ENCODE measurements at places on chromosomes 2 and 18.

GRCh38 chr2:70570041-70570661, 16.5 kb upstream of the TGFA start:
- DNase-seq, result no peak

DNA sequence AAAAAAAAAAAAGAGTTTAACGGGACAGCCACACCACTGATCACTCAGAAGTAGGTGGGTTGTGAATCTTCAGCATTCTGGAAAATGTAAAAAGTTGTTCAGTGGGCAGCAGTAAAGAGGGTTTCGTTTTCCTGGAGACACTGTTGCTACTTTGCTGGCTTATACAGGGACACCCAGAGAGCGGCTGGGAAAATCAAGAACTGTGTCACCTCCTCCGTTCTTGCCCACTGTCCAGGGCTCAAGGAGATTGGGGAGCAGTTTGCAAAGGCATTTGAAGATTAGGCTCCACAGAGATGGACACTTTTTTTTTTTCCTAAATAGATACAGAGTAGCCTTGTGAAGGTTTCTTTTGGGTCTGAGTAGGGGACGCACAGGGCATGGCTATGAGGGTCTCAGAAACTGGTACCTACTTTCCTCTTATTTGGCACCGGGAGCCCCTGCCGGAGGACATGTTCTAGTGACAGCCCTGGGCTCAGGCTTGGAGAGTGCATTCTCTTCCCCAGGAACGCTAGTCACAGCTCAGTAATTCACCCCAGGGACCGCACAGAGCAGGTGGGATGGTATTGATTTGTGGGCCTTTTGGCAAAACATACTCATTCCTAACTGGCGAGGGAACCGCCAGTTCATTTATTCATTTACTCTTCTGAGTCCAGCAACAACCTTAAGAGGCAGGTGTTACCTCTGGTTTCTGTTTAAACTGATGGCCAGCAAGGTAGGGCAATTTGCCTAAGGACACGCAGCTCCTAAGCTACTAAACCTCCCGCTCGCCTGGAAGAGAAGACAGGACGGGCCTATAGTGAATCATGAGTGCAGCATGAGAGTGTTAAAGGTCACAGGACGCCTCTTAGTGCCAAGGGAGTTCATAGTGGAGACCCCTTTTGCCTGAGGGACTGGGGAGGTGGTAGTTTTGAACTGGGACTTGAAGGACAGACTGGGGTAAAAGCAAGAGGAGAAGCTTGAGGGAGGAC, 53.1 kb downstream of the HPCAL1 start:
- no peak for DNase-seq

DNA sequence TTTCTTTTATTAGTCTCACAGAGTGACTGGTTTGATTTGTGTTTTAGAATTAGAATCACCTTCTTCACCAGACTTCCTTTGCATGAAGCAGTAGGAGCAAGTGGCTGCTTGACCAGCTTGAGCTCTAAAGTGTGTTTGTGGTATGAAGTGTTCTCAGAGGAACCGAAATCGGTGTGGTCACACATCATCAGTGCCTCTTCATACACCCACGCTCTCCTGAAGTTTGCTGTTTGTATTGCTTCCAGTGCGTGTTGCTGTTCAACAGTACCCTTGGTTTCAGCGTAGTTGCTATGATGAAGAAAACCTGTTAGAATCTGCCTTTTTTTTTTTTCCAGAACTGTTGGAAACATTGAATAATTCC, 77.9 kb downstream of the LIMS1 start:
- DNase-seq, result no peak

DNA sequence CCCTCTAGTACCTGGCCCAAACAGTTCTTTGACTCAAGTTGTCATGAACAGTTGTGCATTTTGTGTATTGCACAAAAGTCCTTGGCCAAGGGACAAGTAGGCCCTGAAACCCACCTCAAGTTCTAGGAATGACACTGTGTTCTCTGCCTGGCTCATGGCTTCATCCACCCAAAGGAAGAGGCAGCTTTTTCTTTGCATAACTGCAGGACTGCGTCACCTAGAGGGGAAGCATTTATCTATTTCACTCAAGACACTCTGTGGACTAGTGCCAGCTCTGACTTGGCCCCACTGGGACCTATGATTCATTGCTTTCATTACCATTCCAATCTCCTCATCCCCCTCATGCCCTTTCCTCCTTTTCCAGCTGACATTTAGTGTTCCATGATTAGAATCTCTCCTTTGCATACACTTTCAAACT, 119.3 kb upstream of the SIX2 start:
- DNase-seq, result no peak

GRCh38 chr2:19529677-19530076, 171.3 kb upstream of the OSR1 start:
- DNase-seq, result no peak

- DNase-seq, result no peak
These were observed 29.0 kb downstream of the LPIN1 start for GRCh38 chr2:11775384-11775783.

- no peak for DNase-seq
These were observed 447.6 kb upstream of the TCF4 start for GRCh38 chr18:56035546-56035945.

- no peak for DNase-seq
These were observed 39.0 kb upstream of the PPP4R1 start for GRCh38 chr18:9653390-9653789.

DNA sequence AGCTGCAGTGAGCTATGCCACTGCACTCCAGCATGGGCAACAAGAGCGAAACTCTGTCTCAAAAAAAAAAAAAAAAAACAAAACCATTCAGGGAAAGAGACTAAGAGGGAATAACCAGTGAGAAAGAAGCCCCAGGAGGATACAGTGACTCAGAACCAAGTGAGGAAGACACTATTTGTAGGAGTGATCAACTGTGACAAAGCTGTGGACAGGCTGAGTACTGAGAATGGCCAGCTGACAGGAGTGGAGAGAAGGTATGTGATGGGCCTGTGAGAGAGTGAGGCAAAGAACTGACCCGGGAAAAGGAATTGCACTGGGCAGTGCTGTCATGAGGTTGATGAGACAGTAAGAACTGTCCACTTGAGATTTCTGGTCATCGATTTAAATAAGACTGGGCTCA, 6.7 kb upstream of the LCT start:
- no peak for DNase-seq

GRCh38 chr2:101405351-101405899, 18.1 kb upstream of the CREG2 start:
- no peak for DNase-seq

- no peak for DNase-seq
These were observed 213.4 kb downstream of the HNMT start for GRCh38 chr2:138177693-138178092.

- no peak for DNase-seq
These were observed 482.7 kb upstream of the SYT4 start for GRCh38 chr18:43760010-43760409.

DNA sequence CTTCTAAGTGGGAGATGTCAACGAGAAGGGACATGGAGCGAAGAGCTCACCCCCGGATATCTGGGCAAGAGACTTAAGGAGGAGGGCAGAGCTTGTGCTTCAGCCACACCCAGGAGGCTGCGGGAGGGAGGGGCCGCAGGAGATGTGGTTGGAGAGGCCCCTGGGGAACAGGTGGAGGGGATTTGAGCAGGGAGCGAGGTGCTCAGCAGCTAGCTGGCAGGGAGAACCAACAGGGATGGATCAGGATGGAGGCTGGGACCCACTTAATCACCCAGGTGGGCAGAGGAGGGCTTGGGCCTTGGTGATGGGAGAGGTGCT, 78.3 kb downstream of the MBP start:
- DNase-seq, result no peak

GRCh38 chr18:36783792-36784191, 45.0 kb downstream of the TPGS2 start:
- no peak for DNase-seq

- no peak for DNase-seq
These were observed 114.7 kb upstream of the CAVIN2 start for GRCh38 chr2:191961556-191961955.

- DNase-seq, result no peak
These were observed 243.4 kb downstream of the LDLRAD4 start for GRCh38 chr18:13461936-13462335.

- no peak for DNase-seq
These were observed 72.5 kb upstream of the SERPINE2 start for GRCh38 chr2:224111576-224111975.

GRCh38 chr18:38545071-38545470, 979.5 kb upstream of the CELF4 start:
- no peak for DNase-seq

DNA sequence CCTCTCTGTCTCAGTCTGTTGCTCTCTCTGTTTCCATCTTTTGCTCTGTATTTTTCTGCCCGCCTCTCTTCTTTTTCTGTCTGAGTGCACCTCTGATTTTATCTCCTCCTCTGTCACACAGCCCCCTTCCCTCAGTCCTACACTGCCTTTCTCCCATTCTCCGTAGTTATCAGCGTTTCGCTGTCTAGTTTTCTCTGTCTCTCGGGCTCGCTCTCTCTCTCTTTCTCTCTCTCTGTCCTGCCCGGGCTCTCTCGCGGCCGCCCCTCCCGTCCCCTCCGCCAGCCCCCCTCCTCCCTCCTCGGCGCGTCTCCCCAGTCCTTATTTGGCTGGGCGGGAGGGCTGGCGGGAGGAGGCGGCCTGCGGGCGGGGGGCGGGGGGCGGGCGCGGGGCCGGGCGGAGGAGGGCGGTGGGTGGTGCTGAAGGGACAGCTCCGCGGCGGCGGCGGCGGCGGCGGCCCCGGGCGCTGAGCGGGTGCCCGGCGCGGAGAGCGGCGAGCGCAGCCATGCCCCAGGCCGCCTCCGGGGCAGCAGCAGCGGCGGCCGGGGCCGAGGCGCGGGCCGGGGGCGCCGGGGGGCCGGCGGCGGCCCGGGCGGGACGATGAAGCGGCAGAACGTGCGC, at the start of gene KCNK3:
KCNK3 (plus strand) TSS at position 444 of the 618 bp plus-strand sequence; CDS start at position 598, 154 bp downstream.
- DNase-seq, result no peak

DNA sequence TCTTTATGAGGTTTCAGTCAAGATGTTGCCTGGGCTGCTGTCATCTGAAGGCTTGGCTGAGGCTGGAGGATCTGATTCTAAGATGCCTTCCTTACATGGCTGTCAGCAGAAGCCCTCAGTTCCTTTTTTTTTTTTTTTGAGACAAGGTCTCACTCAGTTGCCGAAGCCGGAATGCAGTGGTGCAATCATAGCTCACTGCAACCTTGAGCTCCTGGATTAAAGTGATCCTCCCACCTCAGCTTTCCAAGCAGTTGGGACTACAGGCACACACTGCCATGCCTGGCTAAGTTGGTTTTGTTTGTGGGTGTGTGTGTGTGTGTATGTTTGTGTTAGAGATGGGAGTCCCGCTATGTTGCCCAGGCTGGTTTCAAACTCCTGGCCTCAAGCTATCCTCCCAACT, 13.1 kb upstream of the SLC35F5 start:
- DNase-seq, result no peak

GRCh38 chr18:43627848-43628530, 350.7 kb upstream of the SYT4 start:
- DNase-seq, result no peak

DNA sequence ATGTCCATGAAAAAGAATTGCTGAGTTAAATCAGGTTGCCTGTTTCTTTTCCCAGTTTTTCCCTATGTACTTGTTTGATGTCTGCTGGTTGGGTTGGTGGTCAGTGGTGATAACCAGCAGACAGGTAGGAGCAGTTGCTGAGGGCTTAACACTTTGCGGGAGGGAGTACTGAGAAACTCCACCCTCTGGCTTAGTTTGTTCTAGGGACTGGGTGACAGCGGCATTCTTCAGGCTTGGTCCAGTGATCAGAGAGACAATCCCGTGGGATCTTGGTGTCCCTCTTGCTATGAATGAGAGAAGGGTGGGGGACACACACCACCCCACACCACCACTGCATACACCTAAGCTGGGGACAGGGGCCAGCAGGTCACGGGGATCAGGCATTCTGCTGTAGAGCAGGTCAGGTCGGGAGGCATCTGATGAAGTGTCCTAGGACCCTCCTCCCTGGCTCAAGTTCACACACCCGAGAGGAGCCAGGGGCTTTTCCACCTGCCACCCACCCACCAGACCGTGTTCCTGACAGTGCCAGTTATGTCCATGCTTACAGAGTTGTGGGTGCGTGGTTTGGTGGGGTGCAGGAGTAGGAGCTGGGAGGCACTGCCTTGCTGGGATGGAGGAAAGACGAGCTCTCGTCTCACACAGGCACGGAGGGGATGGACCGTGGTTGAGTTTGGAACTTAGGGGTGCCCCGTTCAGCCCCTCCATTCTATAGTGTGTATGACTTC, 21.3 kb upstream of the ALLC start:
- DNase-seq, result no peak

DNA sequence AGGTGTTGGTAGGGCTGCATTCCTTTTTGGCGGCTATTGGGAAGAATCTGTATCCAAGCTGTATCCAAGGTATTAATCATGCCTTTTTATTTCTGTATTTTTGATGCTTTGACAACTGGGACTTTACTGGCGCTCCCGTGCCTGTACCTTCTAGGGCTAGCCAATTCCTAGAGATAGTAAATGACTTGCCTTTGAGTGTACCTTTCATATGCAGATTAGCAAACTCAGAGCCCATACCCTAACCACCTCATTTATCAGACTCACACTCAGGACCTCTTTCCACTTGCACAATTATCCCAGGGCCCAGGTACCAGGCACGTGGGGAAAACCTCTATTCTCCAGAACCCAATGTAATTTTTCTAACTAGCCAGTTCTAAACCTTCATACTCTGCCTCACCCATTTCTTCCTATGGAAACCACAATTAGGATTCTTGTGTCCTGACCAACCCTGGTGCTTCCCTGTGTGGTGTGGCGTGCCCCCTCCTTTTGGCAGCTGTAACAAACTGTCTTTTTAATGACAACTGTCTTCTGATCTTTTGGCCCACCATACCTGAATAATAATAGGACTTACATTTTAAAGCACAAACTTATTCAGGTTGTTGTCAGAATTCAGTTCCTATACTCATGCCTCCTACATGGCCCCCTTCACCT, 65.8 kb upstream of the PNPT1 start:
- DNase-seq, result no peak

- no peak for DNase-seq
These were observed 193.5 kb downstream of the SPP2 start for GRCh38 chr2:234243871-234244565.

DNA sequence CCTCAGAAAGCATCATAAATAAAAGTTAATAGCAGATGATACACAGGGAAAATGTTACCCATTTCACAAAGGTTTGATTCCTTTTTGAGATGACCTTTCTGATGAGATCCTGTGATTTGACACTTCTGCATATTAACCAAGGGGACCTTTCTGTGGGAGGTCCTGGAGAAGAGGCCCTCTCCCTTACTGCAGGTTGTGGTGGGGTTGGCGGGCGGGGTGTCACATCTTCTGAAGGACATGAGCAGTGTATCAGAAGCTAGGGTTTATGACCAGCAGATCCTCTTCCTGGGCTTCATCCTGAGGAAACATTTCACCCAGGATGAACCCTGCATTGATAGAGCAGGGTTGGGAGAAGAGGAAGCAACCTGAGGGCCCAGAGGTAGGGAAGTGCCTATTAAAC, 37.2 kb upstream of the SCLY start:
- DNase-seq, result no peak

DNA sequence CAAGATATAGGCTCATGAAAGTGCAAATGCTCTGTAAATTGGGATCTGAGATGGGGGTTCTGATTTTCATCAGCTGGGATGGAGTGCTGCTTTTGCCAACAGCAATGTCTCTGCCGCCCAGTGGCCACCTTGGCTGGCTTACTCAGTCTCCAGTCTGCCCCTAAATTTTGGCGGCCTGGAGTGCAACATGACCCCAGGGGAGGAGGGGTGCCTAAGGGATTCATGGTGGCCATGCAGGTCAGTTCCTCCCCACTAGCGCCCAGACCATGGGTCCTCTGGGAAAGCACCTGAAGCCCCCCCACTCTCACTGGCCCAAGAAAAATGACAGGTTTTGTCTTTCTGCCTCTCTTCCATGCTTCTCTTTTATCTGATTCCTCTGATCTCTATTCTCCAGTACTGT, 45.0 kb downstream of the SLC4A3 start:
- no peak for DNase-seq

GRCh38 chr2:10276481-10277292, 26.0 kb upstream of the HPCAL1 start:
- DNase-seq, result no peak
